ENCODE measurements at places on chromosomes 13 and 19. TPM values are rescaled to one million over a fixed set of nuclear protein-coding genes. Genes with fewer than 3 reads are reported as not detected.

Gene CPB2
- not detected for total RNA-seq

Gene LGI4
- total RNA-seq = 0.09 TPM

Gene FBXL12
- total RNA-seq = 27.8 TPM

Gene C19orf81
- total RNA-seq = not detected

Gene NKPD1
- 0.25 TPM for total RNA-seq

Gene PROZ
- not detected for total RNA-seq
